ENCODE measurements at places on chromosomes 4 and X. TPM values are rescaled to one million over a fixed set of nuclear protein-coding genes. Genes with fewer than 3 reads are reported as not detected.

DNA sequence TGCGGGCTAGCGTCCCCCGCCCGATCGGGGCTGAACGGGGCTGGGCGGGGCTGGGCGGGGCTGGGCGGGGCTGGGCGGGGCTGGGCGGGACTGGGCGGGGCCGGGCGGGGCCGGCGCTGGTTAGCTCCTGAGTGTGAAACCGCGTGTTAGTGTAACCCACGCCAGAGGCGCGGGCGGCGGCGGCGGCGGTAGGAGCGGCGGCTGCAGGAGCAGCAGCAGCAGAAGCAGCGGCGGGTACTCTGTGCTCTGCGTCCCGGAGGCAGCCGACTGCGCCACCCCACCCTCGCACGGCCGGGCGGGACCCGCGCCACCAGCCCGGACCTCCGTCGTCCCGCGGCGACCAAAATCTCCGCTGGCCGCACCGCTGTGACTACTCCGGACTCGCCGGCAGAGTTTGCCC, 128.1 kb downstream of the LAS1L start:
- peak; percentile 25 for ATAC-seq

DNA sequence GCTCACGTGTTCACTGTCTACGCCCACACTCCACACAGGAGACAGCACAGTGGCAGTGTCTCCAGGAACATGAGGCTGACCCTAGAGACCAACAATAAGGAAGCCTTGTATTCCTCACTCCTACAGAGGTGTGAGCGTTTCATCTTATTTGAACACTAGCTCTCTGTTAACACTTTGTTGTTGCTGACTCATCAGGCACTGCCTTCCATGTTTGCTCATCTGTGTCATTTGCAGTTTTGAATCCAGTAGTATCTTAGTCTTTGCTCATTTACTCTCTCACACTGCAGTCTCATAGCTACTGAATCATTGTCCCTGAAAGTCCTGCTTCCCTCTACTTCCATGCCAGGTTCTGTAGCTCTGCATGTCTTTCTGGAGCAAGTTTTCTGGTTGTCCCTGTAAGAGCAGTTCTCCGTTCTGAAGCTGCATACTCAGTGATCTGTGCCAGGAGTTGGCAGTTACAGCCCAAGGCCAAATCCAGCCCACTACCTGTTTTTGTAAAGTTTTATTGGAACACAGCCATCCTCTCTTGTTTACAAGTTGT, 80.3 kb upstream of the DCLK2 start:
- ATAC-seq: no peak

Gene CLCN3
- total RNA-seq: 19.9 TPM

- no peak for ATAC-seq
Measured at GRCh38 chrX:23805389-23805788, 22.4 kb downstream of the SAT1 start.

GRCh38 chrX:76555816-76556215, 128.3 kb downstream of the MAGEE1 start:
- ATAC-seq: no peak

Gene GPRASP1
- 10.8 TPM for total RNA-seq

DNA sequence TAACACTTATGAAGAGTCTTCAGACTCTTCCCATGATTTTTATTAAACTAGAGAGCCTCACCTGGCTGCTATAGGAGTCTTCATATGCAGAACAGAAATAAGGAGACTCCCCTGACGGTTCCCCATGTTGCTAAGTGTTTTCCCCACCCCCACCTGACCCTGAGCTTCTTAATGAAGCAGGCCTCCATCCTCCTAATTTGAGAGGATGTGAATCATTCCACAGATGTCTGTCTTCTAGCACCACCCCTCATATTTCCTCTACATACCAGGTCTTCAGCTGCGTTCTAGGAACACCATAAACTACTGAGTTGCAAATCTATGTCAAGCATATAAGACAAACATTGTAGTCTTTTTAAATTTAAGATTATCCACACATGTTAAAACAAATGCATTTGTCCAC, 36.9 kb downstream of the RP2 start:
- ATAC-seq: no peak

- ATAC-seq: peak; percentile 77
Measured at GRCh38 chr4:87353592-87353991, 30.9 kb upstream of the HSD17B13 start.

GRCh38 chrX:1218286-1218685, 5.8 kb upstream of the CRLF2 start:
- ATAC-seq: no peak

DNA sequence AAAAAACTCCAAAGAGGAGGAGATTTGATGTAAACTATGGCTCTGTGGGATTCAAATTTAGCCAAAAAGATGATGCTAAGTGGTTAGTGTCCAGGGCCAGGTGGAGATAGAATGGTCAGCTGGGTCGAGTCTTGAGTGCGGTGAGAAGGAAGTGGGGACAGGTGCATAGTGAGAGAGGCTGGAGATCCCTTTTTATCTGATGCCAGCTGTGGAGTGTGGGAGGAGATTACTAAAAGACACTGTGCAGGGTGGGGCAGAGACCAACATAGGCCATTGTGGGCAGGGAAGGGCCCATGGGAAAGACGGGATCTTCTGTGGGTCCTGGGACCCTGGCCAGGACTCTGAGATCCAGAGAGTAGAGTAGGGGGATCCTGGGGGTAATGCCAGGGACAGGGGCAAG, 34.6 kb upstream of the LEF1 start:
- no peak for ATAC-seq

- no peak for ATAC-seq
Measured at GRCh38 chrX:87732133-87732532, 214.5 kb downstream of the KLHL4 start.

DNA sequence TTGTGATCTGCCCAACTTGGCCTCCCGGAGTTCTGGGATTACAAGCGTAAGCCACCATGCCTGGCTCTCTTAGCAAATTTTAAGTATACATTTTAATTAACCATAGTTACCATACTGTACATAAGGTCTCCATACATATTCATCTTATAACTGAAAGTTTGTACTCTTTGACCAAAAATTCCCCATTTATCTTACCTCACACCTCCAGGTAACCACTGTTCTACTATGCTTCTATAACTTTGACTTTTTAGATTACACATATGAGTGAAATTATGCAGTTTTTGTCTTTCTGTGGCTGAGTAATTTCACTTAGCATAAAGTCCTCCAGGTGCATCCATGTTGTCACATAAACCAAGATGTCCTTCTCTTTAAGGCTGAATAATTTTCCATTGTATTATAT, 17.4 kb downstream of the C4orf51 start:
- ATAC-seq: no peak

DNA sequence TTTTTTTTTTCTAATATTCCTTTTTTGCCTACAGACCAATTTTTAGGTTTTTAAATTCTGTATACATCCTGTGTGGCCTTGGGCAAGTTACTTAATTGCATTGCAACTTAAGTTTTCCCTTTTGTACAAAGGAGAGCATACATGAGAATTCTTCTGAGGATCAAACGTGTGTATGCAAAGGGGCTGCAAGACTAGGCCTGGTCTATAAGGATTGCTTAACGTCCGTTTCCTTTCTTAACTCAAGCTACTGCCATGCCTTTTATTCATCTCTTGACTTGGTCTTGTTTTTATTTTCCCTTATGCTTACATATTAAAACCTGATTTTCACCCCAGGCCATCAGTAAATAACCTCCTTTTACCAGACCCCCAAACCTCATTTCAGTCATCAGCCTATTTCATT, 13.6 kb downstream of the RBPJ start:
- no peak for ATAC-seq

DNA sequence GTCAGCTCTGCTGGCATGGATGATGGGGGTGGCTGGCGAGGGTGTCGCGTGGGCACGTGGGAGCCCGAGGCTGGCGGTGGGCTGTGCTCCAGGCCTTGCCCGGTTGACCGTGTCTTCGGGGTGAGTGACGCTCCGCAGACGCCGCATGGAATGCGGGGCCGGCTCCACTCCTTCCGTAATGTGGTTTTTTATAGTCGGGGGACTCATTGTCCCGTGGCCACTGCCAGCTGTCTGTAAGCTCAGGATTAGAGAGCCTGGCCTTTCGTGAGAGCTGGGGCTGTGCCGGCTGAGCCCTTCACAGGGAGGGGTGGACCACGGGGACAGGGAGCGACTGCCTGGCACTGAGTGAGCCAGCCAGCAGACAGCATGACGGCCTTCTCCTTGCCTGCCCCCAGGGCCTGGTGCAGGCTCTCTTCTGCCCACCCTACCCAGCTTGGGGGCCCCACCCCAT, 20.4 kb downstream of the DOK7 start:
- peak; percentile 34 for ATAC-seq

GRCh38 chr4:104064646-104065577, 345.1 kb upstream of the TACR3 start:
- no peak for ATAC-seq

Gene ANXA10
- total RNA-seq: not detected

DNA sequence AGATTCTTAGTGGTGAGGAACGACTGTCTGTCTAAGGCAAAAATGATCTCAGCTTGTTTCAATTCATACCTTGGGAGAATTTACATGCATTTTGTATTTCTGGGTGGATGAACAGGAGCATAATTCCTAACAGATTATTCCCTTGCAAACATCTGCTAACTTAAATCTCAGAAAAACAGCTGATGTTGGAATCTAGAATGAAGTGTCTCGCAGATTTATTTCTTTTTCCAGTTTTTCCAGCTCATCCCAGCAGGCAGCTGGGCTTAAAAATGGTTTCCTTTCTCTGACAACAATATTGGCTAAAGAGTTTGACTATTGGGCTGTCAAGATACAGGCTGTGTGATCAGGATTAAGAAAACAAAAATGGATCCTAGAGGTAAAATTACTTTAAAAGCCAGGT, 1.1 kb downstream of the LNX1 start:
- ATAC-seq: no peak

- ATAC-seq: no peak
Measured at GRCh38 chr4:137768881-137769280, 236.6 kb upstream of the PCDH18 start.

DNA sequence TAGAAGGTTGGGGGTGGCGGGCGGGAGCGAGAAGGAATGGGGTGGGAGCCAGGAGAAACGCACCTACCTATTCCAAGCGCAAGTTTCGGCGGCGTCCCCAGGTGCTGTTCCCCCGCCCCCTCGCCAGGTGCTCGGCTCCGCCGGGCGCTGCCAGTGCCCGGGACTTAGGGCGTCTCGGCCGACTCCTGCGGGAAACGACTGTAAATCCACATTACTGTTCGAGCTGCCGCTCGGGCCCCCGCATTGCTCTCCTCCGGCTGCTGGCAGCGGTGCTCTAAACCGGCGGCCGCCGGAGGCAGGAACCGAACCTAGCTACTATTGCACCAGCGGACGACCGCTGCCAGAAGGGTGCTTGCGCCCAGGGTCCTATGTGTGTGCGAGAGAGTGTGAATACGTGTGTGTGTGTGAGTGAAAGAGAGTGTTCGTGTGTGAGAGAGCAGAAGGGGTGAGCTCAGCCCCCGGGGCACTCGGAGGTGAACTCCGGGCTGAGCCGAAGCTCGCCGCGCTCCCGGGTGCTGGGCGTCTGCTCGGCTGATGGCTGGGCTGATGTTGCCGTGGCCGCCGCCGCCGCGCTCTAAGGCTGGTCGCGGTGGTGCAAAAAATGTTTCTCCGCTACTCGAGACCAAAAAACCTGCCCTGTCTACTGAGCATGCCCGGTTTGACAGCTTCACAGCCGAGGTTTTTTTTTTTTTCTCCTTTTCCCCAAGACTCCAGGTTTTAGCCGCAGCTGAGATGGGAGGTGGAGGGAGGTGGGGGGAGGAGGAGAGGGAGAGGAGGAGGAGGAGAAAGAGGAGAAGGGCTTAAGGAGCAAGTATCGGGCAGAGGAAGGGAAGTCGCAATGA, 115.7 kb upstream of the TEX13C start:
- peak; percentile 59 for ATAC-seq

Gene CPLX1
- 0.31 TPM for total RNA-seq
